ENCODE measurements at places on chromosomes 16 and 17.

DNA sequence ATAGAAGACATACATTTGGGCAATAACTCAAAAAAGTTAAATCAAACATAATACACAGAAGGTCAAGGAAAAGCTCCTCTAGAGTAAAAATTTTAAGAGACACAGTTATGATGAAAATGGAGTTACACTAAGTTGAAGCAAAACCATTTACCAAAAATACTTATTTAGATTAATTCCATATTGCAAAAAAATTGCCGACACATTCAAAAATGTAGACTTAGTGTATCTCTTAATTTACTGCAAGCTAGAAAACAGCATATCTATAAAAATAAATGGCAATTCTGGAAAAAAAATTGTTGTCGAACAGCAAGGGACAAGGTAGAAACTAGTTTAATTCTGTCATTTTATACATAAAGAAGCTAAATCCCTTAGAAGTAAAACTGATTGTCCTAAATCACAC, 248.7 kb upstream of the KIF2B start:
- no peak for DNase-seq

- DNase-seq, result no peak
These were observed 356.1 kb downstream of the CPPED1 start for GRCh38 chr16:12447556-12447955.

- no peak for DNase-seq
These were observed 194.4 kb downstream of the MAP2K6 start for GRCh38 chr17:69608808-69609472.

GRCh38 chr16:48024042-48024441, 131.8 kb downstream of the ABCC12 start:
- no peak for DNase-seq

GRCh38 chr16:68310774-68311511, at the start of the genes PRMT7 and SLC7A6OS:
Gene PRMT7, plus strand, starts transcription at chr16:68311019. Its CDS starts 4,961 bp downstream, at chr16:68315980.
Gene SLC7A6OS, minus strand, starts transcription at chr16:68310946. Its CDS starts 20 bp downstream, at chr16:68310926.
- DNase-seq, result peak; percentile 46

DNA sequence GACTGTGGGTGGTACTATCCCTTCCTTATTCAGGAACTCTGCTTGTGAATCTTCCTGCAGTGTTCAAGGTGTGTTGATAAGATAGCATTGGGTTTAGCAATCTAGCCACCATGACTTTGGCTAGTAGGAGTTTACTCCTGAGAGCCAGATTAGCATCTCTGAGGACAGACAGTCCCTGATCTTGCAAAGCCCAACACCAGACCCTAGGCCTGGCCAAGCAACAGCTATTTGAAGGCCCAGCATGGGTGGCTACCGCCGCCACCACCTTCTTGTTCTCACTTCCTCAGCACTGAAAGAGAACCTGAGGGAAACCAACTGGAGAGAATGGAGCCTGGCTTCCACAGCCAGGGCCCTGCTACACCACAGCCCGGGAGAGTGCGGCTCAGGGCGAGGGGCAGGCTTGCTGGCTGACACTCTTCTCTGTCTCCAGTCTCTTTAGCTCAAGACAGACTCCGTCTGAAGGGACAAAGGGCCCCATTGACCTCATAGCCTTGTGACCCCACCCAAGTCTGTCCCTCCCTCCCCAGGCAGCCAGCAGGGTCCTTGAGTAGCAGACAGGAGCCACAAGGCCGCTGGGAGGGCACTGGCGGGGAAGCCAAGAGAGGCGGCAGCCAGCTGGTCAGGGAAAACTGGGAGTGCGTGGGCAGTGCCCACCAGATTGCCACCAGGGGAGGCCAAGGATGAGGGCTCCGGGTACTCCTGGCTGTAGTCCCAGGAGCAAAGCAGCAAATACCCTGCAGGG, 10.9 kb upstream of the ARHGAP23 start:
- no peak for DNase-seq

DNA sequence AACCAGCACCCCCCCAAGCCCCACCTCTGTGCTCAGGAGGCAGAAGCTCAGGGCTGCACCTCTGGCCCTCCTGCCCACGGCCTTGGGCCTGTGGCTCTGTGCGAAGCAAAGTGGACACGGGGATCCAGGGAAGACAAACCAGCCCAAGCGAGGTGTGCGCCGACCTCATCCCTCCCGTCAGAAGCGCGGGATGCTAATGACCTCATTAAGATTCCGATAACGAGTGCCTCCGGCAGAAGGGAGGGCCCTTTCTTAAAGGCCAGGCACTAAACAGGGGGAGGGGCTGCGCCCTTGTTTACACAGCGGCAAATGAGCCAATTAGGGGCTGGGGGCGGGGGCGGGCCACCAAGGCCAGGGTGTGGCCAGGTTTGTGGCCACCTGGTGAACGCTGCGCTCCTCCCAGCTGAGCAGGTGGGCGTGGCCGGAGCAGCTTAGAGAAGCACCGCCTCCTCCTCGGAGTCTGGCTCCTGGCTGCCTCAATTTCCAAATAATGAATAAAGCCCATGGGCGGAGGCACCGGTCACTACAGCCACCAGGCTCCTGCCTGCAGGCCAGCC, 3.2 kb downstream of the CBX4 start:
- peak; percentile 60 for DNase-seq

- DNase-seq, result no peak
These were observed 28.0 kb downstream of the LLGL2 start for GRCh38 chr17:75553295-75554110.

DNA sequence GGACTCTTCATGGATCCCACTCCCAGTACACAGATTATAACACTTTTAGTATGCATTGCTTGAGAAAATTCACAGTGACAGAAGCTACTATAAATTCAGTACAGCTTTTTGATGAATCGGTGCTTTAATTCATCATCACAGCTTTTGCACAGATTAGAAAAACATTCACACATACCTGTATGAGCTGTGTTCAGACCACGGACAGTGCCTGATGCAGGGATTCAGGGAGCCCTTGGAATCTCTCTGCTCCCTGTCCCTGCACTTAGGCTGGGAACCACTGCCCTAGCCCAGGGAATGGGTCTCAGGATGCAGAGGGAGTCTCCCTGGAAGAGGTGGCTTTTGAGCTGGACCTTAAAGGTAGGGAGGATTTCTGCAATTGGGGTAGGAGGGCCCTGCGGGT, 13.9 kb downstream of the TBKBP1 start:
- DNase-seq, result no peak

DNA sequence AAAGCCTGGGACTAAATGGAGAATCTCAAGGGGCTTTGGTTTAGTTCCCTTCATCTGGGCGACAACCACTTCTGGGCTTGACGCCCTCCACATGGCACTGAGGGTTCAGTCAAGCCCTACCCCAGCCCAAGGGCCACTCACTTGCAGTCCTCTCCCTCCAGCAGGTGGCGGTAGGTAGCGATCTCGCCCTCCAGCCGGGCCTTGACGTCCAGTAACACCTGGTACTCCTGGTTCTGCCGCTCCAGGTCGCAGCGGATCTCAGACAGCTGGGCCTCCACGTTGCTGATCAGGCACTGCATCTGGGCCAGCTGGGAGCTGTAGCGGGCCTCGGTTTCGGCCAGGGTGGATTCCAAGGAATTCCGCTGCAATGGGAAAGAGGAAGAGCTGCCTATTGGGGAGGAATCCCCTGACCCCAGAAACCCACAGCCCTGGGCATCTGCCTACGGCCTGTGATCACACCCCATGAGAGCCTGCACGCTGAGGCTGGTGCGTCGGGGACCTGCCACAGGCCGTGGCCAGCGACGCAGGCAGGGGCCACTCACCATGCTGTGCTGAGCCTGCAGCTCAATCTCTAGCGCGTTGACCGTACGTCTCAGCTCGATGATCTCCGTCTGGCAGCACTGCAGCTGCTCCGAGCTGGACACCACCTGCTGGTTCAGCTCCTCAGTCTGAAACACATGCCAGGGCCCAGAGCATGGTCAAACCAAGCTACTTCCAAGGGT, 2.7 kb downstream of the KRT36 start:
- no peak for DNase-seq

DNA sequence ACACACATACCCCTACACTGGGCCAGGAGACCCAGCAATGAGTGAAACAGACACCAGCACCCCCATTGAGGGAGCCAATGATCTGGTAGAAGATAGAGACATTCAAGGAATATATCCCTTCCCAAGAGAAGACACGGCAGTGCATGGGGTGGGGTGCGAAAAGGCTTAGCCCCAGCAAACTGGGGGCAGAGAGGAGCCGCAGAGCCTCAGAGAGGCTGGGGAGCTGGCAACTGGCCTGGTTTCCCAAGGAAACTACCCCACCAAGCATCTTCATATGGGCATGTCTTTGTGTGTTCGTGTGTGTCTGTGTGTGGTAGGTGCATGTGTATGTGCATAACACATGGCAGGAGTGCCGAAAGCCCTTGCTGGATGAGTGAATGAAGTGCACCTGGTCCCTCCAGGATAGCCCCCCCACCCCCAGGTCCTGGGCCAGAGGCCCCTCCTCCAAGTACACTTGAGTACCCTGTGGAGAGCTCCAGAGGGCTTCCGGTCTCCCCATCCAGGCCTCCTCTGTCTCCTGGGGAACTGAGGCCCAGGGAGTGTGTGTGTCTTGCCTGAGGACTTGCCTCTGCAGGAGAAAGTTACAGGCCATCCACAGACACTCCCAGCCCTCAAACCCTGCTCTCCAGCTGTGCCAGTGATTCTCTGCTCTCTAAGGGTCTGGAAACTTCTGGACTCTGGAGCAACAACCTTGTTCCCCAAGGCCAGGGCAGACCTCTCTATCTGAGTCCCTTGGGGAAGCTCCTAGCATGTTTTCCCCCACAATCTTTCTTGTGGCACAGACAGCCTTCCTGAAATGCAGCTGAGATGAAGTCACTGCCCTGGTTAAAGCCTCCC, 15.9 kb downstream of the TBX2 start:
- no peak for DNase-seq

GRCh38 chr16:57613514-57613913, 14.9 kb upstream of the ADGRG1 start:
- no peak for DNase-seq

- DNase-seq, result no peak
These were observed 100.6 kb downstream of the STXBP4 start for GRCh38 chr17:55068862-55069811.

- no peak for DNase-seq
These were observed 394.5 kb downstream of the XYLT1 start for GRCh38 chr16:17076092-17076754.

GRCh38 chr16:6753553-6753952, 579.1 kb upstream of the RBFOX1 start:
- no peak for DNase-seq

- DNase-seq, result no peak
These were observed 1.7 kb downstream of the CORO1A start for GRCh38 chr16:30184891-30185682.

DNA sequence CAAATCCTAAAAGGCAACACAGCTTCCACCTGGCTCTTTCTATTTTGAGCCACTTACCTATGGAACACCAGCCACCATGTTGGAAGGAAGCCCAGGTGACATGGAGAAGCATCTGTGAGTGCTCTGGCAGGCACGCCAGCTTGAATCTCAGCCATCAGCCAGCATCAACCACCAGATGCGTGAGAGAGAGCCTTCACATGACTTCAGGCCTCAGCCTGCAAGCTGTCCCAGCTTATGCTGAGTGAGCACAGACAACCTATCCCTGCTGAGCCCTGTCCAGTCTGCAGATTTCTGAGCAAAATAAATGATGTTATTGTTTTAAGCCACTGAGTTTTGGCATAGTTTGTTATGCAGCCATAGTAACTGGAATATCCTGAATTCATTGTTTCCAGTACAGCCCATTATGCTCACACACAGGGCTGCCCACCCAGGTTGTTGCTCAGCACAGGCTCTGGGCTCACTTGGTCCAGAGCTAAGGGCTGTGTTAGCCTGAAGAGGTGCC, 35.1 kb downstream of the TMEM238L start:
- no peak for DNase-seq

- no peak for DNase-seq
These were observed 71.7 kb downstream of the DYNLRB2 start for GRCh38 chr16:80612461-80613017.

DNA sequence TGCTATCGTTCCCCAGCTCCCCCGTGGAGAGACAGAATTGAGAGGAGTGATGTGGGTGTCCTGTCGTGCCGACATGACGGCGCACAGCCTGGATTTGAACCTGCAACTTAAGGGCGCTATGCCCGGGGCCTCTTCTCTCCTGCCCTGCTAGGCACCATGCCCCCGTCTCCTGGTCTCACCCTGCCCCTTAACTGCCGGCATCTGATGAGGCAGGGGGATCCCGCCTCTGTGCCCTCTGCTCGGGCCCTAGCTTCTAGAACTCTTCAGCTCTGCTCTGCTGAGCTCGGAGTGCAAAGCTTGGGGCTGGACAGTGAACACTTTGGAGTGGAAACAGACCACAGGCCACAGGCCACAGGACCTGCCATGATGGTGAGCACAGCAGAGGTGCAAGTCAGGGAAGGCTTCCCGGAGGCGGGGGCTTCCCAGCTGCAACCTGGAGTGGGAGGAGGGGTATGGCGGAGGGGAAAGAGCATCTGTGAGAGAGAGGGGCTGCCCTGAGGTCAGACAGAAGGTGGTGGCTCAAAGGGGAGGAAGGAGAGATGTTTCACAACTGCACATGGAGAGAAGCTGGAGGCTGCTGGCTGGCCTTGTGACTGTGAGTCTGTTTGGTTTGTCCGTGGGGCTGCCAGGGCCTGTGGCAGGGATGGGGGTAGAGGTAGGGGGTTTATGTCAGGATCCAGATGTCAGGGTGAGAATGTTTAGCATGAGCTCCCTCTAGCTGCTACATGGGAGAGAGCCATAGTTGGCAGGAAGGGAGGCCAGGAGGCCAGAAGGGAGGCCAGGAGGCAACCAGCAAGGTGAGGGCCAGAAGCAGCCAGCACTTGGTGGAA, 107.8 kb downstream of the CRLF3 start:
- DNase-seq, result no peak

GRCh38 chr17:81329927-81330883, 35.1 kb upstream of the SLC38A10 start:
- no peak for DNase-seq

DNA sequence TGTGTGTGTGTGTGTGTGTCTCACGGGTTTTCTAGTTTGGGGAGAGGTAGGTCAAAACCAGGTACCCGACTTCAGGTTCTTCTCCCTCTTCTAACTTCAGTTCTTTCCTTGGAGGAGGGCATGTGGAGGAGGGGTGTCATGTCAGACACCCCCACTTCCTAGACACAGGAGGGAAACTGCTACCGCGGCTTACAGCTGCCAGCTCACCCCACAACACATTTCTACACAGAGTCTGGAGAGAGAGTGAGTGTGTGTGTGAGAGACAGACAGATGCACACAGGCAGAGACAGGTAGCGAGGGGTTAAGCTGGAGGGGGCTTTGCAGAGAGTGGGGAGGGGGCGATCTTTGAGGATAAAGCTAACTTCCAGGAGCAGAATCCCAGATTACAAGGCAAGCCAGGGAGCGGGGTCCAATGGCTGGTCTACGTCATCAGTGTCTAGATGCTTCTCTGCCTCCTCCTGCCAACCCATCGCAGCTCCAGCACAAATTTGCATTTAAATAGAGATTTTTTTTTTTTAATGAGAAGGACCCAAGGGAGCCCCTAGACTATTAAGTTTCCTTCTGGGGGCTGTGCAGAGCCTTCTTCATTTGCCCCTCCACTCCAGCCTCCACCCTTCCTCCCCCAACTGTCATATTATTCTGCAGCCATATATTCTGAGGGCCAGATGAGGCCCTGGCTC, 48.9 kb downstream of the MRM1 start:
- no peak for DNase-seq

DNA sequence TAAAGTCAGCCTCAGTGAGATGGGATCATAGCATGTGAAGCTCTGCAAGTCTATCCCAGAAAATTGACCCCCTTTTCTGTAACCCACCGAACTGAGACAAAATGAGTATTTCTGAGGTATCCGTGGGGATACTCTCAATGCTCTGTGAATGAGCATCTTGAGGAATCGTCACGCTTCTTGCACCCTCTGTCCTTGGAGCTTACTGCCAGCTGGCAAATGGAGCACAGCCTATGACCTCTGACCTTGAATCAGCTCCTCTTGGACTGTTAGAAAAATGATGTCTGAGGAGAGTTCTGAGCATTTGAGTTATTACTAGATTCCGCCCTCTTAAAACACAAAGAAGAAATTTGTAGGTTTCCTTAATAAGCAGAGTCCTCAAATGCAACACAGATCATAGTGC, 342.1 kb downstream of the ZFHX3 start:
- no peak for DNase-seq

Measured in NCI-H187 treated with DMSO at 0.1 percent for 48 hours (cell line).